ENCODE measurements at places on chromosomes 2 and 18.

GRCh38 chr18:52310651-52311050, 29.3 kb upstream of the DCC start:
- no peak for DNase-seq

GRCh38 chr2:159640176-159640575, 23.8 kb upstream of the BAZ2B start:
- DNase-seq: no peak

GRCh38 chr2:226496273-226496550, 303.4 kb downstream of the IRS1 start:
- DNase-seq: no peak

DNA sequence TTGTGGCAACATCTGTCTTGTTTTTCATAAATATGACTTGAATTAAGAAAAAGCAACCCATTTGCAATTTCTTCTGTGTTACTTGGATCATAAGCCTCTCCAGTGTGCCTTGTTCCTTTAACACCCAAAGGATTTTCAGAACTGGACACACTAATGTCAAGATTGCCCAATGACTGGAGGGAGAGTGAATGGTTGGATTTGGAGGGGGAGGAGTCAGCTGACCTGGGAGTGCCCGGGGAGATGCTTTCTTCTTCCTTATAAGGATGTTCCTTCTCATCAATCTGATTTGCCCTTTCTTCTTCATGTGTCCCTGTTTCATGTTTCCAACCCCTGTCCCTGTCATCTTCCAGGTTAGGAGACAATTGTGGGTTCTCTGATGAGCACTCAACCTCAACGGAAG, 48.8 kb downstream of the ALPK2 start:
- DNase-seq: no peak

DNA sequence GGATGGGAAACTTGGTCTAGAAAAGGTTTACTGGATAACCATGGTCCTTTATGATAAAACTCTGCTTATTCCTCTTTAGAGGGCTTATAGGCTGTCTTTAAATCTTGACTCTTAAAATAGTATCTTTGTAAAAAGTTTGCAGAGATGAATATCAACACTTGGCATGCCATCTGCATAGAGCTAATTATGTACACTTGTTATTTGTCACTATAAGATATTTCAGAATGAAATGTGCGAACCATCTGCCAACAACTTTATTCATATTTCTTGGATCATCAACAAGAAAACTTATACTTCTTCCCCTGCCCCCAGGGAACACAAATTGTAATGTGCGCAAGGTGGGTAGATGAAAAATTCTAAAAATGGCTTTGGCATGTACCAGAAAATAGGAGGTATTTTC, 653.0 kb upstream of the CHAC2 start:
- DNase-seq: no peak

Measured in activated T-helper 9 cell treated with anti-CD3 and anti-CD28 coated beads, Interleukin-2, amount 50 U/mL, for 16 hours (primary cell).